Spinal cord (tissue), 10 donors: ENCODE measurements at places on chromosomes 5 and 9.
A peak's percentile ranks its signal among the peaks of the same experiment; 100 is the strongest.

DNA sequence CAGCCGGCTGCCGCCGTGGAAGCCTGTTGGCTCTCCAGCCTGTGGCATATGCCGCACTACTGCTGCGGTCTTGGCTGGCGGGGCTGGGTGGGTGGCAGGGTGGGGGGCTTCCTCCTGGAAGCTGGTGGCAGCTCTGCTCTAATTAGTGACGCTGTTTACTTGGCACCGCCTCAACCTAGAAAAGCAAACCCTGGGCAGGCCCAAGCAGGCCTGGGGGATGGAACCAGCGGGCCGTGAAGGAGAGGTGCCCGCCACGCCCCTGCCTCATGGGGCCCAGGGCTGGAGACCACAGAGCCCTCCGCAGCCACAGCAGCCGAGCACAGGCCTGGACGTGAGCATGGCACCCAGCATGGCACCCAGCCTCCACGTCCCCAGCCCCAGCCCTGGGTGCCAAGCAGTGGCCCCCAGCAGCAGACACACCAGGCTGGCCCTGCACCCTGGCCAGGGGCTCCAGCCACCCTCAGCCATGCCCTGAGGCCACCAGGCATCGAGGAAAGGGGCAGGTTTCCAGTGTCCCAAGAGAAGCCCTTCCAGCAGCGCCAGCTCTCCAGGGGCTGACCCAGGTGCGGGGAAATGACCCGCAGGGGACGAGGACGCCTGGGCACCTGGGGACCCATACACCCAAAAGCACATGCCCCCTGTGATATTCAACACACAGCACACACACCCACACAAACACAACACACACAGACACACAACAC is 5.4 kb upstream of the CCDC187 start:
- DNase-seq: no peak

DNA sequence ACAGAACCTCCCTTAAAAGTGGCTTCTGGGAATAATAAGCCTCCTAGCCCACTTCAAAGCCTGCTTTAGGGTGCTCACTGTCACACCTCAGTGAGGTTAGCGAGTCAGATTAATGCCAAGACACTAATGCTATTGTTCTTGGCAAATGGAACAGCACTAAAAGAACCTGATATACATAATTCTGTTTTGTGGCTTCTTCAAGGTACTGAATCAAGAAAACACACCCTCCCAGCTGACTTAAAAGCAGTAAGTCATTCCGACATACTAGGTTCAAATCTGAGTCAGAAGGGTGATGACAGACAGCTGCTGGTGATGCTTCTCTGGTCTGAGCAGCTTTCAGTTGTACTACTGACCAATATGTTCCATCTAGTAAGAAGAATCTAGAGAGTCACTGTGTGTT is 121.6 kb downstream of the OXCT1 start:
- DNase-seq: no peak

GRCh38 chr9:7316967-7317366 is 482.6 kb downstream of the DMAC1 start:
- DNase-seq: no peak

DNA sequence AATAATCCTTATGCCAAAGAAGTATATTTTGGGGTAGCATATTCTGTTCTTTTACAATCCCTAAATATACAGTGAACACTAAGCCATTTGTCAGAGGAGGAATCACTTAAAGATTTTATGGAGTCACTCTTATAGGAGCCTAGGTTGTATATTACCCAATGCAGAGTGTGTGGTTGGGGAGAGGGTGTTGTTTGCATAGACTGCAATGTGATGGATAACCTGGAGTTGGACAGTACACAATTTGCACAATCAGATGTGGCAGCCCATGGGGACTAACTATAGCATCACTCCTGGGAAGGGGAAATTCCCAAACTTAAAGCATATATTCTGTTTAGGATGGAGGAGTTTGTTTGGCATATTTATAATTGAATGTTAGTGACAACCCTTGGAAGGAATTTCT is 9.6 kb upstream of the NDFIP1 start:
- no peak for DNase-seq

- no peak for DNase-seq
These were observed 52.2 kb upstream of the EDIL3 start for GRCh38 chr5:84436866-84437265.

- no peak for DNase-seq
These were observed 100.8 kb upstream of the TLE4 start for GRCh38 chr9:79470954-79471353.

- no peak for DNase-seq
These were observed at the start of gene DOCK2 for GRCh38 chr5:169637085-169637548. TSS of gene DOCK2 (plus strand) at chr5:169637275. CDS start at chr5:169637327, 52 bp downstream.

DNA sequence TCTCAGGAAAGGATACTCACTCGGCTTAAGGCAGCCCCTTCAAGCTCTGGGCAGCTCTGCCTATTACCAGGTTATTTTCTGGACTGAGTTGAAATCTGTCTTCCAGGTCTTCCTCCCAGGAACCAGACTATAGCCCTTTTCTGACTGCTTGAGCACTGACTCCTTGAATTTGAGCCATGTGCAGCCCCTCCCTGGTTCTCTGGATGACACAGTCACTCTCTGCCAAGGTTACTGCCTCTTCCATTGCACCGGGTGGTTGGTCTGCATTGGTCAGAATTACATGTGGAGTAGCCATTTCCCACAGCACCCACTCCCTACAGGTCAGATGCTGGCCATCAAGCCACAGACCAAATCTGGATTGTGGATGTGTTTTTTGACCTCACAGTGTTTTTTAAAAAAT is 81.9 kb downstream of the KLF4 start:
- DNase-seq: no peak

DNA sequence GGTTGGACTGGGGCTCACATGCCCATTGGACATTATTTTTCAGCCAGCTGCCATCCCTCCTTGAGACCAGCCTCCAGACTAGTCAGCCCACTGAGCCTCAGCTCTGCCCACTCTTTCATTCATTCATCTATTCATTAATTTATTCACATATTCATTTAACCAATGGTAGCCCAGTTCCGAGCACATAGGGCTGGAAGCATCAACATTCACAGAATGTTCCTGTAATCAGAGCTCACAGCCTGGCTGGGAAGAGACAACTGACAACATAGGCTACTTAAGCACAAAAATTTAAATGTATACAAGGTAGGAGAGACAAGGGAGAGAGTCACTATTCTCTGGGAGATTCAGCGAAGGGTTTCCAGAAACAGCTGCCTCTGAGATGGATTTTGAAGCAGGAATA is 17.0 kb upstream of the PBX3 start:
- no peak for DNase-seq

GRCh38 chr5:138338411-138339090 is 485 bp downstream of the FAM53C start:
- no peak for DNase-seq

- DNase-seq: no peak
These were observed 152.5 kb downstream of the CDH10 start for GRCh38 chr5:24492229-24492628.

DNA sequence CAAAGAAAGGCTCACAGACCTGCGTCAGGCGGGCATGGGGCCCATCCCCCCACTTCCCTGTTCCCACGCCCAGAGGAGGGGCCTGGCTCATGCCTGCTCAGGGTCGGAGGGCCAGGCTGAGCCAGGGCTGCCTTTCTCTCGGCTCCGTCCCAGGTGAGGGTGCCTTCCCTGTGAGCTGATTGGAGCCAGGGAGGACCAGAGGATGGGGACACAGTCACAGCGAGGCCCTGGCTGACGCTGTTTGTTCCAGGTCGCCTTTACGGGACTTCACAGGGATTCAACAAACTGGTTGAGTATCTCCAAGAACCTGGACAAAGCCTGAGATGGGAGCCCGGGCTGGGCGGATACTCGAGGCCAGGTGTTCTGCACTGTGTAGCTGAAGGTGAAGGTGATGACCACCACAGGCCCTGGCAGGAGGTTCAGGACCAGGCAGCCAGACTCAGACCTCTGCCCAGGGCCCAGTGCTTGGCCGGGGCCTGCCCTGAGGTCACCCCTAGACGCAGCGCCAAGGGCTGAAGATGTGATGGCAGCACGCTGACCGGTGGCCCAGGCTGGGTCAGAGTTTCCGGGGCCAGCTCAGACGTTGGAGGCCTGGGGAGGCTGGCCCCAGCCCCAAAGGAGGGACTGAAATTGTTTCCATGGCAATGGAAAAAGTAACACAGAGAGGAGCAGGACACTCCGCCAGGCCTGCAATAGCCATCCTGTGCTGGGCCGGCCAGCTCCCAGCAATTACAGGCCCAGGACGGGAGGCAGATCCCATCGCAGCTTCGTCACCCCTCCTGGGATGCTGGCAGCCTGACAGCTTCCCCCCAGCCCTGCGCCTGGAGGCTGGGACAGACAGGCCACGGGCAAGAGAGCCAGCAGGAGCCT is 65.3 kb upstream of the ADAMTS2 start:
- DNase-seq: no peak

DNA sequence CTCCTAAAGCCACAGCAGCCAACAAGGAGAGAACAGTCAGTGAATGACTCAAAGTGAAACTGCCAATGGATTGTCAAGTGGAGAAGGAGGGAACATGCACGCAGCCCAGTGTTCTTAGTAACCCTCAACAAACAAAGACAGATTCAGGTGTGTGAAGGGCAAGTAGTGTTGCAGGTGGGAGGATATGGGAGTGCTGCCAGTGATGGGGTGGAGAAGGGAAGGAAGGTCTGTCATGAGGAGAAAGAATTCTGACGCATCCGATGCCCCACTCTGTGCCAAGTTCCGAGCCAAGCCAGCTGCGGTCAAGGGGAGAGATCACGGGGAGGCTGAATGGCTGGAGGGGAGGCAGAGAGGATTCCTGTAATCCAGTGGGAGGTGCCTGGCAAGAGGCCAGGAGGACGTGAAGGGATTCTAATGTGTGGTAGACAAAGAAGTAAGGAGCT is 56.5 kb downstream of the CAST start:
- no peak for DNase-seq

GRCh38 chr5:88867638-88868037 is 15.3 kb downstream of the MEF2C start:
- DNase-seq: no peak

- no peak for DNase-seq
These were observed 6.9 kb downstream of the PLPP7 start for GRCh38 chr9:131296460-131296859.

DNA sequence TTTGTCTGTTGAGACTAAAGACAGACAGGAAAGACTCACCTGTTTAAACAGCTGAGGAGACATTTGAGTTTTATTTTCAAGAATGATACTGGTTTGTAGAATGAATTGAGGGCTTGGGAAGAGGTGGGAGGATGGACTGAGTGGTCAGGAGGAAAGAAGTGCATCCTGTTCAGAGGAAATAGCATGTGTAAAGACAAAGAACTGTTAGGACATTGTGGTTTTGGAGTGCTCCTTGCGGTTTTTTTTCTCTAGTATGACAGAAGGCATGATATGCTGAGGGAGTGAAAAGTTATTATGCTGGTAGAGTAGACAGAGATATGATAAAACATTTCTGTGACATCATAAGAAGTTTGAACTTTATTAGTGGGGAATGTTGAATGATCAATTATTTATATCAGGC is 270.7 kb upstream of the ELAVL2 start:
- DNase-seq: no peak

GRCh38 chr9:32581512-32582143 is 8.7 kb upstream of the NDUFB6 start:
- peak; percentile 59 for DNase-seq

DNA sequence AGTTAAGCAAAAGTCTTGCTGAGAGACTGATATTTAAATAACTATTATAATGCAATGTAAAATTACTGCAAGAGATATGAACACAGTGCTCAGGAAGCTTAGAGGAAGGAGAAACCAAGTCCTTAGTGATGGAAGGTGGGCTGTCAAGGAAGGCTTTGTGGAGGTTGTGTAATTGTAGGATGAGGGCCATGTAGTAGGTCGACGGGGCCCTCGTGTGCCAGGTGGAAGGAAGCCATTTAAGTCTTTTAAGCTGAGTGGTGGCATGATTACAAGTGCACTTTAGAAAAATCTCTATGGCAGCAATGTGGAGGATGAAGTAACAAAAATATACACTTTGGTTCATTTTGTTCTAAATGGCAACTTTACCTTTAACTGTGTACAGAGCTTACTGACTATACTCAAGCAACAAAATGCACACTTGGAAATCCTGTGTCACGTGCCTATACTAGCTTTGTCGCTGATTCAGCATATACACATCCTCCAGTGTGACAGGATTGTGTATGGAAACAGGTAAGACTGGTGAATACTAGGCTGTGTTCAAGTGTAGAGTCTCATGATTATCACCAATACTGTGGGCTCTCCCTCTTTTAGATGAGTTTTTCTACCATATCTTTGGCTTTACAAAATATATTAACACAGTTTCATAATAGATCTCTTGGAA is 78.6 kb downstream of the TMC1 start:
- DNase-seq: no peak

DNA sequence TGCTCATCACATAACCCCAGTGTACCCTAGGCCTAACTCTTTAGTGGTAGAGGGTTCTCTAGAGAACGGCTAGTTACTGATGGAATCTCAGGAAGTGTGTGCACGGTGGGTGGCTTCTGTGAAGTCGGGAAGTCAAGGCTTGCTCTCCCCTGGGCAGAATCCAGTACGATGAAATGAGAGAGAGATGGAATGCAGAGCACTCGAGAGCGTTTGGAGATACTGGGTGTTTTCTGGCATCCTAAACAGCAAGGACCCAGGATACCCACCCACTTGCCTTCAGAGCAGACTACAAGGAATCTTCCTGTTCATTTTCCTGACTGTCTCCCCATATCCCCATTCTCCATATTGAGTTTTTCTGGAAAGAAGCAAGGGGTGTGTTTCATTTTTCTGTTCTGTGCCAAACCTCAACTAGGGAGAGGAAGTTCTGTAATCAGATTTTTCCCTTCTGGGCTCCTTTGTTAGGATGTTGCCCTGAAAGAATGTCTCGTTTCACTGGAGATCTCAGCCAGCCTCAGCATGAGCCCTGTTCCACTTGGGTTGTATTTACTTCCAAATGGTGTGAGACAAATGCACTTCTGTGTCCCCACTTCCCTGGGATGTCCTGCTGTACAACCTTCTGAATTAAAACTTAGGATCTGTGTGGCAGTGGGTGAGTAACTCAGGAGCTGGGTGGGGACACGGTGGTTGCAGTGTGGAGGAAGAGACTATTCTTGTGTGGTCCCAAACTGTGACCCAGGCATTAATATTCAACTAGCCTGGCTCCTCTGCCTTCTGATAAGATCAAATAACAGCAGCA is 108.9 kb upstream of the SPRY4 start:
- DNase-seq: no peak

DNA sequence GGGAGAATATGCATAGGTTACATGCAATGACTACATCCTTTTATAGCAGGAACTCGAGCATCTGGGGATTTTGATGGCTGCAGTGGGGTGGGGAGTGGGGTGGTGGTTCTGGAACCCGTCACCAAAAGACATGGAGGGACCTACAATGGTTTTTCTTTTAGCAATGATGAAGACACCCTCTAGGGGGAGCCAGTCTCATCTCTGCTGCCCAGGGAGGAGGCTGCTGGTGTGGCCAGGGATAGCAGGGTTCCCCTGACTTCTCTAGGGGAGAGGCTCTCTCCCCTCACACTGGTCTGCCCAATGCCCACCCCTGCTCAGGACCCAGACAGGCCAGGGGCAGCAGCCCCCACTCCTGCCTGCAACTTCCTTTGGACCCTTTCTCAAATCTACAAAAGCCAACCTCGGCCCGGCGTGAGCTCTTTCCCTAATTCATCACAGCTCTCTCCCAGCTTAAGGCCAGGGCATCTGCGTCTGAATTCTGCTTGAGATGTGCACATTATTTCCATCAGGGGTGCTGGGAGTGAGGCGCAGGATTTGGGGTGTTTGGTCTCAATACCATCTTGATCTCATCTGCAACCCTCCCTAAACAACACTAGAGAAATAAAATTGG is 73.6 kb upstream of the RETREG1 start:
- no peak for DNase-seq
